ENCODE measurements at places on chromosomes 2 and 18.
A peak's percentile ranks its signal among the peaks of the same experiment; 100 is the strongest.

- no peak for DNase-seq
Observed at GRCh38 chr2:99735753-99736152, 245.9 kb upstream of the REV1 start.

GRCh38 chr18:2651981-2652380 lies 3.5 kb upstream of the SMCHD1 start:
- DNase-seq = no peak

DNA sequence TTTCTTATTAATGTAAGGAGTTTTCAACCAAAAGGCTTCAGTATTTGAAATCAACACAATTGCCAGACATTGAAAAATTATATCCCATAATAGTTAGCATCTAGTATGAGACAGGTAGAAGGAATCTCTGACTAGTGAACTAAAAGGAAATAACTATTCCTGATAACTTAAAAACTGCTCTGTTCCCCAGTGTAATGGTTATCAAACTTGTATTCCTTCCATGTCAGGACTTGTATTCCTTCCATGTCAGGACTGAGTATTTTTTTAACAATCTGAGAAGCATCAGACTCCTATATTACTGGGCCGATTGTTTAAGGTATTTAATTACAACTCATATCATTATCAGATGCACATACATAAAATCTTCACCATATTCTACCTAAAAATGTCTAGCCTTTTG lies 238.5 kb downstream of the HNMT start:
- DNase-seq = no peak

DNA sequence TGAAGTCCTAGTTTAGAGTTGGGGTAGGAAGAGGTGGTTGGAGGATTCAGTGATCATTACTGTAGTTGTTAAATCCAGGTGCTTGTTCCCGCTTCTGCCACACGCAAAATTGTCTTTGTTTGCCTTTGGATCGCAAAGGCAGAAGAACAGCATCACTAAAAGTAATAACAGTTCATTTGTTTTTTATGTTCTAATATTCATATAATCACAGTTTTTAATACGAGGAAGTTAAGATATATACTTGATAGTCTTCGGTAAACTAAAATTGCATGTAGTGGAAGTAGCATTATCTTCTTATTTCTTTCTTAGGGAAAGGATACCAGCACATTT lies 365 bp downstream of the NDUFB3 start:
- DNase-seq = no peak

DNA sequence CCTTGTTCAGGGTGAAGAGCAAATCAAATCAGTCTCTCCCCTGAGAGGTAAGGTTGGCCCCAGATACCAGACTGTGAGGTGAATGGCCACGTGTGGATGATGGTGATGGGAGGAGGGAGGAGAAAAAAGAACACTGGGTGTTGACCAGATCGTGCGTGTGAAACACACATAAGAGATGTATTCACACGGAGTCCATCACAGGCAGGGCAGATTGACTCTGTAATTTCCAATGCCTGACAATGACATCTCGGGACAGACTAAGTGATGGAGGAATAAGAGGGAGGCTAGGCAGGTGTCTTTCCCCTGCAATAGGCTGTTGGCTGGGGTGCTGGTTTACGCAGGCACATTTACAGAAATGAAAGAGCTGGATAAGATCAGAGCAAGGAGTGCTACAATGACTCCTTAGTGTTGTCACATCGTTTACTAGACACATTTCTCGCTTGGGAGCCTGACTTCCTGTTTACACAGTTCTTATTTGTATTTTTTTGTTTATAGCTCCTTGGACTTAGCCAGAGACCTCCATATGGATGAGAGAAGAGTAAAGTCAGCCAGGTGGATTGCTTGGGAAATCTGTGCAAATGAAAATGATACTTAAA lies 43.1 kb downstream of the CPO start:
- DNase-seq = no peak

- DNase-seq = peak; percentile 20
Observed at GRCh38 chr2:149357058-149357457, 26.7 kb downstream of the LYPD6 start.

- peak; percentile 97 for DNase-seq
Observed at GRCh38 chr2:216807857-216808272, 52.0 kb downstream of the TNP1 start.

- DNase-seq = no peak
Observed at GRCh38 chr18:71293322-71293721, 1004.5 kb downstream of the SOCS6 start.

GRCh38 chr2:39431592-39432316 lies 5.3 kb downstream of the MAP4K3 start:
- DNase-seq = no peak

- DNase-seq = no peak
Observed at GRCh38 chr2:188452084-188452483, 160.4 kb downstream of the GULP1 start.

DNA sequence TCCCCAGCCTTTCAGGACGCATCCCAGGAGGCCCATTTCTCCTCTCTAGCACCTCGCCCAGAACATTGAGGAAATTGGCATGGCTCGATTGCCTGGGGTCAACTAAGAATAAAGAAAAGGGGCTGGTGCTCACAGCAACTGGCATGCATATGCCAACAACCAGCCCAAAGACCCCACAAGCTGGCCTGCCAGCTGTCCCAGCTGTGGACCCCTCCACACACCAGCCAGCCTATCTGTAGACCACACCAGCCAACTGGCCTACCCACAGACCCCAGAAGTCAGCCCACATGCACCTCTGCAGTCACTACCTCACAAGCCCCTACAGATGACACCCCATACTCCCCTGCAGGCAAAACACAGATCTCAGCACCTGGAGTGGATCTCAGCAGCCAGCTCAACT lies 123.8 kb upstream of the ID2 start:
- no peak for DNase-seq

DNA sequence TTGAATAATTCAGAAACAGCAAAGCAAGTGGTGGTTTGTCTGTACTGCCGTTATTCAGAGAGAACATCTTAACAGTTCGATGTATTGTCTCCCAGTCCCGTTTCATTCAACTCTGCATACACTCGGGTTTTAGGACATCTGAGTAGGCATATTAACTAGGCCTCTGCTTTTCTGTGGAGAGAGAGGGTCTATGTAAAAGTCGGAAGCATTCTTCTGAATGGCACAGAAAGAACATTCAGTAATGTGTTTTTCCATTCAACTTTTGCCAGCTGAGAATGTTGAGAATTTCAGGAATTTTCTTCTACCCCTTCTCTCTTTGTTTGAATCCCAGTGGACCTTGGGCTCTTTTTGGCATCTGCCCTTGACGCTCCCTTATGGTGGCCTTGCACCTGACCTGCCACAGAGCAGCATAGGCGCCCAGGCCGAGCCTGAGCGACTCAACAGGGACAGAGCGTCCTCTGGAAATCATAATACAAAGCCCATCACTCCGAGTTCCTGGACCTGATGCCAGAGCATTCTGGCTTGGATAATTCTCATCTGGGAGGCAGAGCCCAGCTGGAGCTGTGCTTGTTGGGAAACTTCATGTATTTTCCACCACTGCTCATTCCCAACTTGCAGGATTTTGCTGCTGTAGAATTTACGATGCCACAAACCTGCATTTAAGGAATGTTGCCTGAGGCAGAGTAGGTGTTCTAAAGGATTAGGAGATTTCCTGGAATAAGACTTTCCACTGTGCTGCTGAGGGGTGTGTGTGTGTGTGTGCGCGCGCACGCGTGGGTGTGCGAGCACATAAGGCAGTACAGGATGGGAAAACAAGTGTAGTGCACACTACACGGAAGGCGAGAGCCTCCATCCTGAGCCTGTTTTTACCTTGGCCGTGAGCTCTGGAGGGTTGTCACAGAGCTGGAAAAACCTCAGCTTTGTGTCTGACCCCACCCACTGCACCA lies 77.2 kb upstream of the TXNDC2 start:
- DNase-seq = no peak

- DNase-seq = no peak
Observed at GRCh38 chr18:76514573-76514972, 19.5 kb upstream of the ZNF516 start.

DNA sequence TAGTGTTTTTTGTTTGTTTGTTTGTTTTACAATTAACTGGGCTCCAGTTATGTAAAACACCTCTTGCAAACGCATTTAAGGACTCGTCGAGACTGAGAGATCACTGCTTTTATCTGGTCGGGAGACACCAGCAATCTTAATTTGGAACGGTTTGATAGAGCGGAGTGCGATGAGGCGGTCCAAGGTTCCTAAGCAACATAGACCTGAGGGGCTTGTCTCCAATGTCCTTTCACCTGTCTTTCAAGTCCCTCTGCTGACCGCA lies 729 bp upstream of the SELENOI start:
- DNase-seq = no peak

DNA sequence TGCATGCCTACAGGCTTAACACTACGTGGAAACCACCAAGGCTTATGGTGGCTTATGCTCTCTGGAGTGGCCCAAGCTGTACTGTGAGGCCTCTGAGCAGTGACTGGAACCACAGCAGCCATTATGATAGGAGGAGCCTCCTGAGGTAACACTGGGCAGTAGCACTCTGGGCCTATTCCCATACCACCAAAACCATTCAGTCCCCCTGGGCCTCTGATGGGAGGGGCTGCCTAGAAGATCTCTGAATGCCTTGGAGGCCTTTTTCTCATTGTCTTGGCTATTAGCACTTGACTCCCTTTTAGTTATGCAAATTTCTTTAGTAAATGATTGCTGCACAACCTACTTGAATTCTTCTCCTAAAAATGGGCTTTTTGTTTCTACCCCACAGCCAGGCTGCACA lies 985.0 kb downstream of the DPP10 start:
- DNase-seq = no peak

- DNase-seq = no peak
Observed at GRCh38 chr2:237699870-237700511, 72.6 kb downstream of the LRRFIP1 start.

DNA sequence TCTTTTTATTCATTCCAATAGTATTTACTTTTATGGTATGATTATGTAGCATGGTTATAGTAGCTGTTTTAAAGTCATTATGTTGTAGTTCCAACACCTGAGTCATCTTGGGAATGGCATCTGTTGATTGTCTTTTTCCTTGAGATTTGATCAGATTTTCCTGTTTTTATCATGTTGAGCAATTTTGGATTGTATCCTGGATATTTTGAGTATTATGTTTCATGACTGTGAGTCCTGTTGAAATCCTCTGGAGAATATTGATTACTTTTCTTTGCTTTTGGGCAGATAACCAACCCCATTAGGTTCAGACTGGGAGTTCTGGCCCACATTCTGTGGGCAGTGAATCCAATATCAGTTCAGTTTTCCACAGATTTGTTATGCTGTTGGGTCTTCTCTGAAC lies 163.2 kb upstream of the SPRED2 start:
- no peak for DNase-seq

GRCh38 chr2:17309741-17310339 lies 208.4 kb downstream of the RAD51AP2 start:
- DNase-seq = peak; percentile 75

DNA sequence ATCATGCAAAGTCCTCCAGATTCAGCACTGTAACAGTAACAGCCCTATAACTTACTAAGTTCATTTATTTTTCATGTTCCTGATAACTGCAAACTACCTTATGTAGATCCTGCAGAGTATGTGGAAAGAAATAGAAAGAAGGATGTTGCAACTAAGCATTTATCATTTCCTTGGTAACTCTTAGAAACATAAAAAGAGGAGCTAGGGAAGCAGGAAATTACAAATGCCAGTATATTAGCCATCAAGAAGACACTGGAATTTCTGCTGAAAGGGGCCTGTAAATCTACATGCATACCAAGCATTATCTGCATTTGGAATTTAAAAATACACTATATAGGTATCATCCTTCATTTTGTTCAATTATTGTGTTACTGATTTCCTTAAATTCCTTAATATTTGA lies 66.8 kb downstream of the PDE11A start:
- DNase-seq = no peak

GRCh38 chr2:237590272-237591140 lies at the start of gene RAB17:
Gene RAB17 (minus strand): TSS chr2:237590734. CDS start chr2:237586154, 4,580 bp downstream.
- DNase-seq = peak; percentile 7

DNA sequence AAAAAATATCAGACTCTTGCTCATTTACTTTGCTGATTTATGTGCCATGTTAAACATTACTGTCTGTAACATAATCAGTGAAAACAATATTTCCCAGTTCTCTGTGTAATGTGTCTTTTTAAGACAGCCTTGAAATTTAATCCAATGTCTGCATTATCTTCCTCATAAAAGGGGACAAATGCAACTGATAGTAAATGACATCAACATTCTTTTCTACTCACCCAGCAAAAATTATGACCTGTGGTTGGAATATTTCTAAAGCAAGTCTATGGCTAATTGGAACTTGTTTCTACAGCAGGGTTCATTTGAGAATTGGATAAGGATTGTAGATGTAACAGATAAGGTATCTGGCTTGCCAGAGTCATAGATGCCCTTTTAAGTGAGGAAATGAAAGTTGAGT lies 34.8 kb downstream of the C1D start:
- DNase-seq = no peak

GRCh38 chr2:48715042-48715899 lies 40.3 kb downstream of the LHCGR start:
- peak; percentile 12 for DNase-seq

DNA sequence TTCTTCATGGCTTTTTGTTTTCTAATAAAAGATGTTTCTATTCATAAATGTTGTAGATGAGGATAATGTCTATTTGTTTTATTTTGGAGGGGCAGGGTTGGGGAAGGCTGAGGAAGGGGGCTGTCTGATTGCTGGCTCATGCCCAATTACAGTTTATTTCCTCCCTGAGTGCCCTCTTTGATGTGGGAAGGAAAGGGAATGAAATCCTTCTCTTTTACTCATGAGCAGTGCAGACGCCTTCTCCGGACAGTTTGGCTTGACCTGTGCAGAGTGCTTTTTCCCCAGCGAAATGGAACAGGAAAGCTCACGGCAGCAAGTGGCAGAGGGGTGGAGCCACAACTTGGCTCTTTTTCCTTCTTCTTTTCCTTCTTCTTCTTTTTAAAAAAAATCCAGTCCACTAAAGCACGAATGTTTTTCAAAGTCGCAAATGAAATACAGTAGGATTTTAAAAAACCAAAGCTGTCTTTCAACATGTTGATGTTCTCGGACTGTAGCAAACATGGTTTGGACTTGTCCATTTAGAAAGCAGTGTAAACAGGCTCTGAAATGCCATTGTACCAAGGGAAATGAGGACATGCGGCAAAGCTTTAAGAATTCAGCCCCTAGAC lies 34.5 kb downstream of the RAB31 start:
- DNase-seq = no peak

DNA sequence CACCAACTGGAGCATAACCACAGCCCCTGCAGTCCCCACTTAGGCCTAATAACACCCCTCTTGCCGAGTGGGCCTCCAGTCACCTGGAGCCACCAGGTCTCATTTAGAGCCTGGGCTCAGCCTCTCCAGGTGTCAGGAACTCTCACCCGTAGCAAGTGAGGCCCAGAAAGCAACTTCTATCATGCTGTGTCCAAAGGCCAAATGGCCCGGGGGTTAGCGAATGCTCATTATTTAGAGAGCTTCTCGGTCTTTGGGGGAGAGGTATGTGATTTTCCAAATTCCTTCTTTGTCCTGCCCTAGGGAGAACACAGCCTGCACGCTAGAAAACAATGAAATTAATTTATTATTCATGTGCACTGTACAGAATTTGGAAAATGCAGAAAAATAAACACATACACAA lies 109.9 kb upstream of the PTPRM start:
- no peak for DNase-seq

DNA sequence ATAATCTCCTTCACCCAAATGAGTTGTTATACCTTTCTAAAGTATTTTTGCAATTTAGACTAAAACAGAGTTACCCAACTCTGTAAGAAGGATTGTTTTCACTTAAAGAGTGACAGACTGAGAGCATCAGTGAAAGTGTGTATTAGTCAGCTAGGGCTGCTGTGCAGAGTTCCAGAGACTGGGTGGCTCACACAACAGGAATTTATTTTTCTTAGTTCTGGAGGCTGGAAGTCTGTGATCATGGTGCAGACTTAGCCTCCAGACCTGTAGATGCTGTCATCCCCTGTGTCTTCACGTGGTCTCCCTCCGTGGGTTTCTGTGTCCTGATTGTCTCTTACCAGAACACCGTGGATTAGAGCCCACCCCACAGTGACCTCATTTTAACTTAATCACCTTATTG lies 40.0 kb downstream of the BCL2L11 start:
- DNase-seq = no peak
